ENCODE measurements at places on chromosomes 6 and 20. TPM values are rescaled to one million over a fixed set of nuclear protein-coding genes. Genes with fewer than 3 reads are reported as not detected.

- DNase-seq = no peak
Observed at GRCh38 chr6:104484626-104485025, 375.1 kb downstream of the HACE1 start.

- DNase-seq = no peak
Observed at GRCh38 chr20:33166533-33167113, 1.3 kb upstream of the BPIFA2 start.

GRCh38 chr6:43058531-43058930 lies 703 bp downstream of the MRPL2 start:
- no peak for DNase-seq

DNA sequence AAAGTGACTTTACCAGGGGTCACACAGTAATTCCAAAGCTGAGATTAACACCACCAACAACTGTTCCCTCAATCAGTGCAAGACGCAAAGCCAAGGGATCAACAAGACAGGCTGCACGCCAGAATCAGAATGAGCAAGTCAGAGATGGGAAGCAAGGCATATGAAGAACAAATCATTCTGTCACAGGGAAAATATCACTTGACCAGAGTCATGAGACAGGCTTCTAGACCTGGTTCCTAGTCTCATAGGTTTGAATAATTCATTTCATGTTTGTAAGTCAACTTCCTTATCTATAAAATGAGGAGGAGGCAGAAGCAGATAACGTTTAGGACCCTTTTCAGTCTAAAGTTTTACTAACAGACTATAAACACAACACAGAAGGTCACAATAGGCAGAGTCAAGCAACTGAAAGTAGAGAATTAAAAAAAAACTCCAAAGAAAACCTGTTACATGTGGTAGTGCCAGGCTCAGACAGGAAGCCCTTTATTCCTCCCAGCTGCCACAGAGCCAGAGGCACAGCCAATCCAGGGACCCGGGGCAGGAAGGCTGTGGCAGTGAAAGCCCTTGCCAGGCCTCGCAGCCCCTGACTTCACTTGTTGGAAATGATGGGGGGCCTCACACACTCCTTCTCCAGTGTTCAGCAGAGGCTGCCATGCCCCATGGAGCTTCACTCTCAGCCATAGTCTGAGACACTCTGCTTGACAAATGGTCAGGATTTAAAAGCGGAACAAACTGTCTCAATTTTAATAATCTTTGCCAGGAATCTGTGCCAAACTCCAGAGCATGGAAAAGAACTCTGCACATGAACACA lies 29.2 kb upstream of the DST start:
- DNase-seq = no peak

DNA sequence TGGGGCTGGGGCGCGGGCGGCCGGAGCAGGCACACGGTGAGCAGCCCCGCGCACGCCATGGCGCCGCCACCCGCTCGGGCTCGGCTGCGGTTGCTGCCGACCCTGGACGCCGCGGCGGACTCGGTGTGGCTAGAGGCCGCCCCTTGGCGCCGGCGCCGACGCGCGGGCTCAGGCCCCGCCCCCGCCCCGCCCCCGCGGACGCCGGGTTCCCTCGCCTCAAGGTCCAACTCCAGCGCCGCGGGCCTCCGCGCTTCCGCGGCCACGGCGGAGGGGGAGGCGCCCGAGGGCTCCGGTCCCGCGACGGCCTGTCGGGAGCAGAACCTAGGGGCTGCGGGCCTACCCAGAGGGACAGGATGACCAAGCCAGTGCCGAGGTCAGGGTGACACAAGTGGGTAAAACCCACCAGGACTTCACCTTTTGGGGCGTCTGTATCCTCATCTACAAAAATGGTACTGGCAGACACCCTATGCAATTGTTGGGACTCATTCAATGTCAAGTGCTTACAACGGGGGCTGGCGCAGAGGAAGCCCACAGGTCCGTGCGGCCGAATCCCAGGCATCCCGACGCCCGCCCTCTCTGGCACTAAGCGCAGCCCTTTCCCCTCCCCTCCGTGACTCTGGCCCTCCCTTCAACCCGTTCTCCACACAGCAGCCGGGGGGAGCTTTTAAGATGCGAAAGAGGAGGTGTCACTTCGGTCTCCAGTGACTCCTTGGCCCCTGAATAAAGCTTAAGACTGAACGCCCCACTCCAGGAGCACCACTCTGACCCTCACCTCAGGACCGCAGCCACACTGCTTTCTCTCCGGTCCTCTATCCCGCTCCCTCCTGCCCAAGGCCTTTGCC lies at the start of gene NECAB3:
NECAB3 (minus strand) TSS at position 135 of the 842 bp plus-strand sequence; CDS start at position 59, 76 bp downstream.
- DNase-seq = peak; percentile 83

DNA sequence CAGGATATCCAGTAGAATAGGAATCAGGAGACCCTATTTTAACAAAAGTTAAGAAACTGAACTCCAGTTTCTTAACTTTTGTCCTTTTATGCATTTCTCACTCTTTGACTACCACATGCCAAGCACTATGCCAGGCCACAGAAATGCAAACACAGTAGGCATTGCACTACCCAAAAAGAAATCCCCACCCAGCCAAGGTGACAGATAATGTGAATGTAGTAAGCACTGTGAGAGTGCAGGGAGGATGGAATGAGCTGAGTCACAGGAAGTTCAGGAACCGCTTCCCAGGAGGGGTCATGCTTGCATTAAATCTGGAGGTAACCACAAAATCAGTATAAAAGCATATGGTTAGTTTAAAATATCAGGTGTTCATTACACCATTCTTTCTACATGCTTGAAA lies 20.1 kb upstream of the FAM83C start:
- DNase-seq = peak; percentile 97

- peak; percentile 38 for DNase-seq
Observed at GRCh38 chr20:6765469-6766058, 1.9 kb upstream of the BMP2 start.

GRCh38 chr6:150451807-150452427 lies 83.1 kb downstream of the IYD start:
- DNase-seq = no peak

GRCh38 chr6:129893640-129894039 lies 32.5 kb upstream of the TMEM244 start:
- no peak for DNase-seq

DNA sequence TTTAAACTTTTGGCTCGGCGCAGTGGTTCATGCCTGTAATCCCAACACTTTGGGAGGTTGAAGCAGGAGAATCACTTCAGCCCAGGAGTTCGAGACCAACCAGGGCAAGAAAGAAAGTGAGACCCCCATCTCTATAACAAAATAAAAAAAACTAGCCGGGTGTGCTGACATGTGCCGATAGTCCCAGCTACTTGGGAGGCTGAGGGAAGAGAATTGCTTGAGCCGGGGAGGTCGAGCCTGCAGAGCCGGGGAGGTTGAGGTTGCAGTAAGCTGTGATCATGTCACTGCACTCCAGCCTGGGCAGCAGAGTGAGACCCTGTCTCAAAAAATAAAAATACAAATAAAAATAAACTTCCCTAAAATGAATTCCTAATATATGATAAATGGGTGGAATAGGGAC lies 50.4 kb downstream of the ZMYND8 start:
- no peak for DNase-seq

DNA sequence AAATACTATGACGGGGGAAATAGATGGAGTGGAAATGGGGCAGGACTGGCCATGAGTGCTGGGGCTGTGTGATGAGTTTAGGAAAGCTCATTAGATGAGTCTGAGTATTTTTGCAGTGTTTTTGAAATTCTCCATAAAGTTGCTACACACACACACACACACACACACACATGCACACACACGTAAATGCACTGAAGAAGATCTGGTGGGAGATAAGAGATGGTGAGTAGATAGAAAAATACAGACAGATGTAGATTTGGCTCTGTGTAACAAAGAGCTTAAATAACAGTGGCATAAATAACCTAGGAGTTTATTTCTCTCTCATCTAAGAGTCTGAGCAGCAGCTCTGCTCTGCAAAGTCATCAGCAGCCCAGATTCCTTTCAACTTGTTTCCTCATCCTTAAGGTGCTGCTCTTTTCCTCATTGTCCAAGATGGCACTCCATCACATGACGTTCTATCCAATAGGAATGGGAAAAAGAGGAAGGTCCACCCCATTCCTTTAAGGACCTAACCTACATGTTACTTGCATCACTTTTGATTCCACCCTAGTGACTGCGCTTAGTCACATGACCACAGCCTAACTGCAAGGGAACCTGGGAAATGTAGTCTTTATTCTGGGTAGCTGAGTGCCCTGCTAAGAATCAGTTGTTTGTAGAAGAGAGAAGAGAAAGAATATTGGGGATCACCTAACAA lies 76.4 kb downstream of the EYA2 start:
- DNase-seq = peak; percentile 79

GRCh38 chr20:36663031-36663430 lies 17.0 kb upstream of the SLA2 start:
- DNase-seq = no peak

DNA sequence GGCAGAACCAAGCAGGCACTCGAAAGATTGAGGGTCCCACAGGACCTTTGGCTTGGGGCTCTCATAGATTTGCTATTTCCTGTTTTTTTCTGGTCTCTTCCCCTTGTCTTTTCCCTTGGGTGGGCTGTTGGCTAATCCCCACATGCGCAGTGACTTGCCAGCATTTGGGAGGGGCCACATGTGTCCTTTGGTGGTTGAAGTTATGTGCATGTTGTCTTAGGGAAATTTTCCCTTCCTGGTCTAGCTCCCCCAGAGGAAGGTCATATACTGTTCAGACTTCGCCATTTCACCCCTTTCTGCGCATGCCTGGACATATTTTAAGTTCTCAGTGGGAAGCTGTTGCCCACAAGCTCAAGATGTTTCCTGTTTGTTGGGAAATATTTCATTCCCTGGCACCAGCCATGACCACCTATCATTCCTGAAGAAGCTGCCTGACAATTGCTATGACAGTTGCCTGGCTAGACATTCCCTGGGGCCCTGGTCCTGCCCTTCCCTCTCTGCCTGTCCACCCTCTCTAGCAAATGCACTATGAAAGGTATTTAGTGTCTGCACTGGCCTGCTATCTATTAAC lies 156.2 kb upstream of the THBS2 start:
- no peak for DNase-seq

DNA sequence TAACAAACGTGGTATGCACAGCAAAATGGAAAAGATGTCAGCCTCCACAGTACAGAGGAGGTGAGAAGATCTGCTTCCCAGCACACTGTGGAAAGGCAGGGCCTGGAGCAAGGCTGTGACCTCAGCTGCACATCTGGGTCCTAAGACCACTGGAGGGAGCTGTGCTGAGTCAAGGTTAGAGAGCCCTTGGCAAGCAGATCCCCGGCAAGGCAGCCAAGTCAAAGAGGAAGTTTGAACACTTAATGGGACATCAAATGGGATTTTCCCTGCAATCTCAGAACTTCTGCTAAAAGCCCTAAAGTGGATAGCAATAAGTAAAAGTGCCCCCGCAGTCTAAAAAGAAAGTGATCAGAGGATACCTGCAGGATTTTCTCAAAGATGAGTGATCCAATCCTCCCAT lies 39.5 kb downstream of the UNC5CL start:
- DNase-seq = peak; percentile 85

DNA sequence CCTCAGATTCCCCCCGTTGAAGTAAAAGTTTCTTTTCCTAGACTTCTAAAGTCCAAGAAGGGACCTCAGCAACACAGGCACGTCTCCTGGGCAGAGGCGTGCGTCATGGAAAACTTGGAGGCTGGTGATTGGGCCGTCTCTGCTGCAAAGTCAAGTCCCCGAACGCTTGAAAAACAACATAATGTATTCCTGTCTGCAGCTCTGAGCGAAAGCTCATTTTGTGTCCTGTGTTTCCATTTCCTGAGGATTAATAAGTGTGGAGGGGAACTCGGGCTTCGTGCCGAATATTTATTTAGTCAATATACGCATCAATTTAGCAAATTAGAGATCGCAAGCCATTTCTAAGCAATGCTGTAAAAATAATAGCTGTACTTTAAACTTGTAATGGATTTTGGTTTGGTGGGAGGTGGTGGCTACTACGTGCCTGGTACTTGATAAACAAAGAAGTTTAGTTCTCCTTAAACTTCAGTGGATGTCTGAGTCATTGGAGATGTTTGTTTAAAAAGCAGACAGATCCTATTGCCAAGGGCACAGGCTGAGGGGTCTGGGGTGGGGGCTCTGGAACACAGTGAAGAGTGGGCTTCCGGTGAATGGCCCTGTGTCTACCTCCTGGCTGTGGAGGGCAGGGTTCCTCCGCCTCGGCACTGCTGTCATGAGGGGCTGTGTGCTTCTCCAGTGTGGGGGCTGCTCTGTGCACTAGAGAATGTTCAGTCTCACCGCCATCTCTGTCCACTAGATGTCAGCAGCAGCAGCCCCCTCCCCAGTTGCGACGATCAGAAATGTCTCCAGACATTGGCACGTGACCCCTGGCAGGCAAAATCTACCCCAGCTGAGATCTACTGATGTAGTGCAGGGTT lies 21.8 kb downstream of the PCK1 start:
- peak; percentile 34 for DNase-seq

DNA sequence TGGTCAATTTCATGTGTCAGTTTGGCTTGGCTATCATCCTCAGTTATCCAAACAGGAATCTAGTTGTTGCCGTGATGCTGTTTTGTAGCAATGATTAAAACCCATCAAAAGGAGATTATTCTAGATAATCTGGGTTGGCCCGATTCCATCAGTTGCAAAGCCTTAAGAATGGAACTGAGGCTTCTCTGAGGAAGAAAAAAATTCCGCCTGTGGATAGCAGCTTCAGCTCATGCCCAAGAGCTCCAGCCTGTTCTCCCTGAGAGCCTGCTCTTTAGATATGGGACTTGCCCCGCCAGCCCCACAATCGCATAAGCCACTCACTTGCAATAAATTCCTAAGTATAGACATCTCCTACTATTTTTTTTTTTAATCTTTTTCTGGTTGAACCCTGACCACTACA lies 61.5 kb downstream of the SEL1L2 start:
- no peak for DNase-seq

- no peak for DNase-seq
Observed at GRCh38 chr6:29728173-29728874, 5.1 kb downstream of the HLA-F start.

GRCh38 chr6:72619883-72620696 lies 1.8 kb upstream of the KCNQ5 start:
- peak; percentile 40 for DNase-seq

- no peak for DNase-seq
Observed at GRCh38 chr20:20318365-20319161, 49.3 kb upstream of the INSM1 start.

- no peak for DNase-seq
Observed at GRCh38 chr20:32364554-32365208, 6.5 kb downstream of the ASXL1 start.

DNA sequence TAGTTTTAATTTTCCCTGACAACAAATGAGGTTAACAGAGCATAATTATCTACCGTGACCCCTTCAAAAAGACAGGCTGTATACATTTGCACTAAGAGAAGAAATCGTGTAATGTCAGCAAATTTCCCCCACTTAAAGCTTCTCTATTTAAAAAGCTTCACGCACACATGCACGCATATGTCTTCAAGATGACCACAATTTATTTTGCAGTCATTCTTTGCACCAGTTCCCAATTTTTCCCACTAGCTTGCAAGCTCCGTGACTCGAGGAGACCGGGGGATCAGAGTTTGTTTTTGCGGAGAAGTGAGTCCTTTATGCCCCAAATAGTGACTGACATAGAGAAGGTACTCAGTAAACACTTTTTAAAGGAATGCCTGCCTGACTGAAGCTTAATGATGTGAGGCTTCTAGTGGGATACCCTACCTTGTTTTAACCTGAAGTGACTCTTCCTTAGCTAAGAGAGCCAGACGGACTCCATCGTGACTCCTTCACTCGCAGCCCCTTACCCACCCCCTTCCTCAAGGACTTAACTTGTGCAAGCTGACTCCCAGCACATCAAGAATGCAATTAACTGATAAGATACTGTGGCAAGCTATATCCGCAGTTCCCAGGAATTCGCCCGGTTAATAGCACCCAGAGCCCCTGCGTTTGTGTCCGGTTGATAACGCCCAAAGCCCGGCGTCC lies 9.3 kb upstream of the NQO2 start:
- peak; percentile 53 for DNase-seq

The OGFRL1 gene
- total RNA-seq = 3.7 TPM

The CTAGE9 gene
- total RNA-seq = not detected

The REM1 gene
- total RNA-seq = not detected

The LY6G6D gene
- total RNA-seq = not detected
